ENCODE measurements at places on chromosomes 5 and 9.
A peak's percentile ranks its signal among the peaks of the same experiment; 100 is the strongest.

- no peak for DNase-seq
Measured at GRCh38 chr9:107933516-107933915, 443.9 kb upstream of the KLF4 start.

GRCh38 chr9:75866273-75866871, 24.1 kb upstream of the PCSK5 start:
- DNase-seq = peak; percentile 30

DNA sequence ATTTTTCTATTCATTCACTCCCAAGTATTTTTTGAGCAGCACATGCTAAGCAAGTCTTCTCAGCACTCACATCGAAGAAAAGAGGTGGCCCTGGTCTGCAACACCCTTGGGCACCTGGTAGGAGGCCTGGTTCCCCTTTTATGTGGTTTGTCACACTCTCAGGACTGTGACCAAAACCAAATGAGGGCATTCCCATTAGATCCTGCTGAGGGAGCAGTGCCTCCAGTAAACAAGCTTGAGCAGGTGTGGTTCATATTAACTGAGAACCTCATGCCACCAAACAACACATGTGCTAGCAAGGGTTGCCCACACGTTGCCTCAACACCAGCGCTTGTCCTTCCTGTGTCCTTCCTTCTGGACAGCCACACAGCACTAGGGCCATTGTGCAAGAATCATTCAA, 26.9 kb upstream of the SYK start:
- no peak for DNase-seq

GRCh38 chr5:116229131-116229689, 144.4 kb downstream of the COMMD10 start:
- no peak for DNase-seq
